ENCODE measurements at places on chromosomes 12 and 14.
A peak's percentile ranks its signal among the peaks of the same experiment; 100 is the strongest.

GRCh38 chr12:14716848-14717444 is 20.5 kb upstream of the GUCY2C start:
- H3K27ac ChIP-seq = no peak overlapping the region
- H3K4me3 ChIP-seq = no peak overlapping the region
- H3K27me3 ChIP-seq = no peaks in the 10 kb centered on the region
- no peaks in the 10 kb centered on the region for H3K36me3 ChIP-seq
- DNase-seq = no peak

- H3K4me1 ChIP-seq = peaks cover 53% of the 10 kb centered on the region
- no peak overlapping the region for H3K4me3 ChIP-seq
- no peaks in the 10 kb centered on the region for H3K27me3 ChIP-seq
- H3K27ac ChIP-seq = peak overlapping the region; percentile 83
- H3K36me3 ChIP-seq = no peaks in the 10 kb centered on the region
Observed at GRCh38 chr12:104605685-104606084, 148.9 kb downstream of the CHST11 start.

DNA sequence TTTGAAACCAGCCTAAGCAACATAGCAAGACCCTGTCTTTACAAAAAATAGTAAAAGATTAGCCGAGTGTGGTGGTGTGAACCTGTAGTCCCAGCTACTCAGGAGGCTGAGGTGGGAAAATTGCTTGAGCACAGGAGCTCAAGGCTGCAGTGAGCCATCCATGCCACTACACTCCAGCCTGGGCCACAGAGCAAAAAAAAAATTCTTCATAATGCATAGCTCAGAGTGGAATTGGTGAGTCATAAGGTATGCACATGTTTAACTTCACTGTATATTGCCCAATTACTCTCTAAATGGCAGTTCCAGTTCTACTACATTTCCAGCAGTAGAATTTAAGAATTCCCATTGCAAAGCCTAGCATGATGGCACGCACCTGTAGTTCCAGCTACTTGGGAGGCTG is 26.8 kb upstream of the CLIP1 start:
- H3K36me3 ChIP-seq = no peaks in the 10 kb centered on the region
- no peak overlapping the region for H3K27ac ChIP-seq
- peaks cover 3% of the 10 kb centered on the region for H3K4me1 ChIP-seq
- H3K4me3 ChIP-seq = no peak overlapping the region

DNA sequence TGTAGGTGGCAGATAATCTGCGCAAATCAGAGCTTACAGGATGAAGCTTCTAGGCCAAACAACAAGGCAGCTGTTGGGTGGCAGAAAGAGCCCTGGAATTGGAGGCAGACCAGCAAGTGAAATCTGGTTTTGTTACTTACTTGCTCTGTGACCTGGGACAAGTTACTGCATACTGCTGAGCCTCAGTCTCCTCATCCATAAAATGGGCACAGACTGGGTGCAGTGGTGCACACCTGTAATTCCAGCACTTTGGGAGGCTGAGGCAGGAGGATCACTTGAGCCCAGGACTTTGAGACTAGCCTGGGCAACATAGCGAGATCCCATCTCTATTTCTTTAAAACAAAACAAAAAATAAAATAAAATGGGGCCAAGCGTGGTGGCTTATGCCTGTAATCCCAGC is 31.4 kb upstream of the COX6A1 start:
- no peak for DNase-seq
- no peak overlapping the region for H3K4me3 ChIP-seq
- H3K36me3 ChIP-seq = no peaks in the 10 kb centered on the region
- no peaks in the 10 kb centered on the region for H3K4me1 ChIP-seq
- no peaks in the 10 kb centered on the region for H3K27me3 ChIP-seq

DNA sequence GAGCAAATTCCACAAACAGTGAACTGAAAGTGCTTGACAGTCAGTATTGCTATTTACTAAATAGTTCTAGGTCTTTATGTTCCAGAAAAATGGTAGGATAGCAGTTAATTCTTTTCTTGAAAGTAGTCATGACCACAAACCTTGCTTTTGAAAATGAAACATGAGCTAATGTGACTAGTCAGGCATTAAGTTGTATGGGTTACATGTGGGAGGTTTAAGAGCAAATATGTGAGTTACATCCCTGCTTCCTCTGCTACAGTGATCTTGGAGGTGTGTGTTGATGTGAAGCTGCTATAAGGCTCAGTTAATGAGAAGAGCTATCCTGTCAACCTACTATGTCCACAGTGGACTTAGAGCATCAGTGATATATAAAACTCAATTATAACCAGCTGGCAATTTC is 741.6 kb downstream of the FSCB start:
- no peak overlapping the region for H3K4me3 ChIP-seq
- DNase-seq = no peak
- H3K27ac ChIP-seq = no peak overlapping the region
- no peaks in the 10 kb centered on the region for H3K36me3 ChIP-seq
- no peaks in the 10 kb centered on the region for H3K27me3 ChIP-seq
- H3K4me1 ChIP-seq = no peaks in the 10 kb centered on the region

DNA sequence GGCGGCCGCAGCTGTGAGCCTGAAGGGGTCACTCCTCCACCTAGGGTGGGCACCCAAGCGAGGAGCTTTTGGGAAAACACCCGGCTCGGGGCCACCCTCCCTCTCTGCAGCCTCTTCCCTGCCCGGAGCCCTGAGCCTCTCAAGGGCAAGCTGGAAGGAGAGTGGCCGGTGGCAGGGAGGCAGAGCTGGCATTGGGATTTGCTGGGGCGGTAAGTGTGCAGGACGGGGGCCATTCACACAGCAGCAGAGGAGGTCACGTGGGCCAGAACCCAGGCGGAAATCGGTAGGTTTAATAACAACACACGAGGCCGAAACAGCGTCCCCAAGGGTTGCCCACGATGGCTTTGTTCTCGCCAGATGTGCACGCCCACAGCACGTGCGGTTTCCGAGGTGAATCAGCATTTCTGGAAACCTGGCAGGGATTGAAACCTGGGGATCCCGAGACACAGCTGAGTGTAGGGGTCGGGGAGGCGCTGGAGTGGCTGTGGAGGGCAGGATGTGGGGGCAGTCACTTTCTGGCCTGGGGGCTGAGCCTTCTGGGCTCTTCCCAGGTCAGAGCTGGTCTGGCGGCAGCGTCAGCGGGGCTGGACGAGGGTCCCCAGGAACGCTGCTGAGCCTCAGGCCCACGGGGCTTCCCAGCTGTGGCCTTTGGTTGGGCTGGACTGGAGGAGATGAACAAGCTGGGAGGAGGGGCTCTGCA is 23.5 kb downstream of the NOC4L start:
- H3K36me3 ChIP-seq = no peaks in the 10 kb centered on the region
- no peak overlapping the region for H3K4me3 ChIP-seq
- H3K4me1 ChIP-seq = peaks cover 12% of the 10 kb centered on the region
- DNase-seq = no peak
- H3K27me3 ChIP-seq = peaks cover 62% of the 10 kb centered on the region
- H3K27ac ChIP-seq = no peak overlapping the region

Measured in suprapubic skin (tissue), 4 donors.